Chondrocyte (in vitro differentiated cells): ENCODE measurements at places on chromosomes 12 and 14. TPM values are rescaled to one million over a fixed set of nuclear protein-coding genes. Genes with fewer than 3 reads are reported as not detected.

PTPRO gene
- total RNA-seq = 3.0 to 3.9 TPM (median 3.1 TPM) in 3 replicates

OVCH1 gene
- total RNA-seq = 0.20 to 0.89 TPM (median 0.72 TPM) in 3 replicates

OTX2 gene
- not detected in 3 replicates for total RNA-seq

RILPL1 gene
- total RNA-seq = 34.6 to 41.6 TPM (median 39.5 TPM) in 3 replicates

SDR9C7 gene
- not detected in 3 replicates for total RNA-seq

RPL6 gene
- total RNA-seq = 896 to 952 TPM (median 905 TPM) in 3 replicates

KCNC2 gene
- total RNA-seq = not detected in 3 replicates

KRT75 gene
- total RNA-seq = not detected in 3 replicates

KRT4 gene
- 0.41 to 0.90 TPM in 2 of 3 replicates, not detected in the other for total RNA-seq

LRTM2 gene
- not detected in 3 replicates for total RNA-seq

ACTN1 gene
- total RNA-seq = 808 to 1,105 TPM (median 1,102 TPM) in 3 replicates

C12orf60 gene
- total RNA-seq = 0.82 to 1.0 TPM (median 0.92 TPM) in 3 replicates
